ENCODE measurements at places on chromosomes 5 and 9. TPM values are rescaled to one million over a fixed set of nuclear protein-coding genes. Genes with fewer than 3 reads are reported as not detected.

PLPP7 gene
- total RNA-seq = 0.05 TPM

OR1N2 gene
- total RNA-seq = not detected

MRPS30 gene
- total RNA-seq = 39.6 TPM

PCDHGB4 gene
- total RNA-seq = 0.66 TPM

SPINK13 gene
- total RNA-seq = not detected

CBY3 gene
- total RNA-seq = not detected

SAXO1 gene
- total RNA-seq = not detected

SAPCD2 gene
- total RNA-seq = 28.6 TPM

Data from A549 treated with CpdA at 1 μM for 4 hours (cell line).